ENCODE measurements at places on chromosomes 6 and 20. TPM values are rescaled to one million over a fixed set of nuclear protein-coding genes. Genes with fewer than 3 reads are reported as not detected.
A peak's percentile ranks its signal among the peaks of the same experiment; 100 is the strongest.

- no peak for DNase-seq
Observed at GRCh38 chr6:16555550-16555949, 205.7 kb downstream of the ATXN1 start.

DNA sequence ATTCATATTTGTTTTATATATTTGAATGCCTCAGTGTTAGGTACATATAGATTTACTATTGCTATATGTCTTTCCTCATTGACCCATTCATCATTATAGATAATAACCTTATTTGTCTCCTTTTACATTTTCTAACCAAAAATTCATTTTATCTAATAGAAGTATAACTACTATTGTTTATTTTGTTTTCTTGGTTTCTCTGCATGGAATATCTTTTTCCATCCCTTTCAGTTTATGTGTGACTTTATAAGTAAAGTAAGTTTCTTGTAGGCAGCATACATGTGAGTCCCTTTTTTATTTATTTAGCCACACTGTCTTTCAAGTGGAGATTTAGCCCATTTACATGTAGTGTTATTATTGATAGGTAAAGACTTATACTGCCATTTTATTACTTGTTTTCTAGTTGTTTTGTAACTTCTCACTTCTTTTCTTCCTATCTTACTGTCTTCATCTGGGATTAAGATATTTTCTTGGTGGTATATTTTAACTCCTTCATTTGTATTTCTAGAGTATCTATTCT lies 572.0 kb upstream of the MAN1A1 start:
- DNase-seq, result no peak

LRFN2 gene
- not detected for total RNA-seq

- DNase-seq, result no peak
Observed at GRCh38 chr6:157754351-157754750, 68.7 kb upstream of the SNX9 start.

DNA sequence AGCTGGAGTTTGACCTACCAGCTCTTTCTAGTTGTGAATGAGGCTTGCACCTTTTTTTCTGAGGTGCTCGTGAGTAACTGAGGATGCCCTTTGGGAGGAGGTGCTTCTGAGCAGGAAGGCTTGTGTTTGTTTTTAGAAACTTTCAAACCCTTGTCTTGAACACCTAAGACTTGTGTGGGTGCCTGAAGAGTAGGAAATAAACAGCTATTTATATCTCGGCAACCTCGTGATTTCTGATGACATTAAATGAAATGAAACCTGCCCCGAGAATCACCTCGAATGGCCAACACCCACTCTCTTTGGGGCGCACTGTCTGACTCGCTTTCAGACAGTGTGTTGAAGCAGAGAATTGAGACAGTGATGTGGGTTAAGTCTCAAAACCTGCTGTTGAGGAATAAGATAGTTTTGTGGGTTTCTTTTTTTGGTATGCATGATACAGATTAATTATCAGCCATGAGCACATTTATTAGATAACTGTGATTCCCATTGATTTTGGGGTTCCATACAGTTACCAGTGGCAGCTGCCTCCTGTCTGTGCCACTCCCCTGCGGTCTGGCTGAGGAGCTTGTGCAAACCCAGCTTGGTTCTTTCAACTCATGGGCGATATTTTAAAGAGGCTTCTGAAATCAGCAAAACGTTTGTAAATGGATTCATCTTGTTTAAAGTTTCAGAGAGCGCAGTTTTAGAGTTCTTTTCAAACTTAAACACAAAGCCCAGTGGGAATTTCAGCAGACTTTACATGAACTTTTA lies 8.4 kb downstream of the IRF4 start:
- DNase-seq, result no peak

NUP43 gene
- 32.1 TPM for total RNA-seq

ZBTB12 gene
- 4.9 TPM for total RNA-seq

GRCh38 chr20:24658920-24659660 lies 189.7 kb downstream of the SYNDIG1 start:
- DNase-seq, result no peak

CST2 gene
- 0.75 TPM for total RNA-seq

FAM83C gene
- total RNA-seq, result not detected

DNA sequence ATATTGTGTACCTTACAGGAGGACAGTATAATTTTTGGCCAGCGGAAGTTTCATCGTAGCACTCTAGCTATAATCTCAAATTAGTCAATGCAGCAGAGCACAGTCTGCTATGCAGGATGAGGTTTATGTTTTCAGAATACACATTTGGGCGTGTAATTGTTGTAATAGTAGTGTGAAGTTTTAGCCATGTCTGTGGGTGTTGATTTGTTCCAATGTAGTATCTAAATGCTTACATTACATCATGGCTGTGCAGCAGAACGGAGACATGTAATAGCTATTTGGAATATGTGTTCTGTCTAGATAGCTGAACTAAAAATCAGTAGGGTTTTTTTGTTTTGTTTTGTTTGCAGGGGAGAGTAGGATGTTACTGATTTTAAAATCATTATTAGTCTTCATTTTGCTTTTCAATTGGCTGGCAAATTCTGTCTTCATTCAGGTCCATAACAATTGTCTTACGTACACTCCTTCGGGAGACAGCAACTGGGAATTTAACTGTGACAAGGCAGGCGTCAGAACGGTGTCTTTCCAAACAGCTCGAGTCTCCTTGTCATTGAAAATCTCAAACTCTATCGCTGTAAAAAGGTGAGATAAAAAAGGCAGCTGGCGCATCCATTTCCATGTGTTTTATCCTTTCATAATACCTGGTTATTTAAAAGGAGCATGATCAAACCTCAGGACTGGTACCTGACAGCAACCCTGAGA lies 65.1 kb upstream of the CDH4 start:
- no peak for DNase-seq

TULP1 gene
- total RNA-seq, result not detected

- DNase-seq, result no peak
Observed at GRCh38 chr6:90186637-90187371, 109.8 kb downstream of the BACH2 start.

POU5F1 gene
- 0.45 TPM for total RNA-seq

DNA sequence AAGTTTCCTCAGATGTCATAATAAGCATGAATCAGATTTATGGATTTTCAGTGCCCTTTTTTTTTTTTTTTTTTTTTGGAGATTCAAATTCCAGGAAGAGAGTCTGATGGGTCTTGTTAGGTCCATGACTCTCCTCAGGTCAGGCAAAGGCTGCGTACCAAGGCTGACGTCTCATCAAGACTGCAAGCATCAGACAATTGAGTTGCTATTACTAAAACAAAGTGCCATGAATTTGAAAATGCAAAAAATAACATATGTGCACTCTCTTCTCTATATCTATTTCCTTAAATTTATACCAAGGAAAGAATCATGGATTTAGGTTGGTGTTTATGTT lies 134.7 kb downstream of the FAM83B start:
- DNase-seq, result no peak

- no peak for DNase-seq
Observed at GRCh38 chr6:75344455-75344854, 59.9 kb upstream of the TMEM30A start.

ALDH8A1 gene
- total RNA-seq, result 4.1 TPM

GRCh38 chr6:140071601-140072062 lies 697.2 kb upstream of the CITED2 start:
- DNase-seq, result no peak

DNA sequence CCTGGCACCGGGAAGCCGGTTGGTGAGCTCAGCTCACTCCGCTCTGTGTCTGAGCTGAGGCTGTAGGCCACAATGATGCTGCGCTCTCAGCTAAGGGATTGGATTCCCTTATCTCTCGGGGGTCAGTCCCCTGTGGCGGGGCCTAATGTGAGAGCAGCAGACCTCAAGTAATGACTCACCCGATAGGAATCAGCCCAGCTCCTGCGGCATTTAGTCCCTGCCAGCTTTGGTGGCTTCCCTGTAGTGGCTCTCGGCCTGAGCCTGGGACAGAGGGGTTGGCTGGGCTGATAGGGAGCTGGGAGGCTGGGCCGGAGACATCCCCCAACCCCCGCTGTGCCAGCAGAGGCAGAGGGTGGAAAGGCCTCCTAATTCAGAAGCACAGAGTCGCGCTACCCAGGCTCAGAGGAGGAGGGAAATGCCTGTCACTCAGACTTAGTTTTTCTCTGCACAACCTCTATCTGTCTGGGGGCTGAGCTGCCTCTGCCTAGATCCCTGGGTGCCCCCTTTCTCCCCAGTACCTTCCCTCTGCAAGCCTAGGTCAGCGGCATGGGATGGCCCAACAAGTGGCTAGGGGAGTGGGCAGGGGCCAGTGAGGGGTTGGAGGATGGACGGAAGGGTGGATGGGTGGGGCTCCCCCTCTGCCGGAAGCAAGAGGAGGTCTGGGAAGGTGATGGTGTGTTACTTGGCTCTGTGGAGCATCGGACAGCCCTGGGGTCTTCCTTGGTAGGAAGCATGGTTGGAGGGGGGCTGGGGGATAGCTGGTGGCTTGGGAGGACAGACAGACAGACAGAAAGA lies 92.2 kb downstream of the CDH22 start:
- DNase-seq, result peak; percentile 76

UBD gene
- total RNA-seq, result 0.32 TPM

DNA sequence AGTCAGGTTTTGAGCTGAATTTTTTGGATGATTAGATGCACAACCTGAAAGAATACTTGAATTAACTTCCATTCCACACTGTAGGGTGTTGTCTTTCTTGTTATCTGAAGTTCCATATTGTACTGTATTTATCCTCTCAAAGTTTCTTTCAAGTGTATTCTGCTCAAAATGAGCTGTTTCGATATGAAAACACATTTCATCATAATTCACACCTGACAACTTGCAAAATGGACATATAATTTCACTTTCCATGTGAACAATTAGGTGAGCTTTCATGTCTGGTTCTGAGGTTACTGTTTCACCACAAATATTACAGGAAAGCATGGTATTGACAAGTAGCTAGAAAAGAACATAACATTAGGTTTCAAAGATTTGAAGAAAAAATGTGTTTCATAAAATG lies 1.7 kb downstream of the ZUP1 start:
- DNase-seq, result no peak

DNA sequence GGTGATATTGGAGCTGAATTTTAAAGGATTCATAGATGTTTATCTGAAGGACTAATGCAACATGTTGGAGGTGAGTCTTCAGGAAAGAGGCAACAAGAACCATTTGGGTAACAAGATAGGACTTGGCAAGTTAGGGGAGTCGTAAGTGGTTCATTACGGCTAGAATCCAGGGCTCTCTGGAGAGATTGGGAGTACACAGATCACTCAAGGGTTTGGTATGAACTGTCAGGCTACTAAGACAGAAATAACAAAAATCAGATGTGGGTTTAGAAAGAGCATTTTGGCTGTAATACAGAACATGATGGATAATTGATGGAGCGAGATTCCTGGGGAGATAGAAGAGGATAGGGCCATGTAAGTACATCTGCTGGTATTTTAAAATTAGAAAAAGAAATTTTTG lies 86.3 kb upstream of the ESR1 start:
- no peak for DNase-seq

SLC17A3 gene
- not detected for total RNA-seq

LINC00237 gene
- not detected for total RNA-seq

GRCh38 chr20:53611449-53611894 lies 17.8 kb upstream of the ZNF217 start:
- DNase-seq, result peak; percentile 62

- DNase-seq, result no peak
Observed at GRCh38 chr6:106637051-106637716, 7.8 kb downstream of the QRSL1 start.

GRCh38 chr6:134446218-134446848 lies 128.4 kb upstream of the SGK1 start:
- DNase-seq, result no peak

DNA sequence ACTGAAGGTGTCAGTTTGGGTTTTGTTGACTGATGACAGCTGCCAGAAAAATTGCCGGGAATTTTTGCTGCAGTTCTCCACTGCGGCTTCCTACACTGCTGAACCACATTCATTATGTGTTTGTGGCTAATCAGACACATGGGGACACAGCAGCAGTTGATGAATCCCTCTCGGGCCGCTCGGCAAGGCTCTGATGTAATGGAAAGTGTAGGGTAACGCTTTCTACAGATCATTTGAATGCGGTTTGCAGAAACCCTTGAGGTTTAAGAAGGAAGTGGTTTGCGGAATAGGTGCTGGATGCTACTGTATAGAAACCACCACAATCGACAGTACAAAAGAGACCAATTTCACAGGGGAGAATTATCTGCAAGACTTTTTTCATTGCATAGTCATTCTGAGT lies 138.7 kb upstream of the SASH1 start:
- no peak for DNase-seq

DNA sequence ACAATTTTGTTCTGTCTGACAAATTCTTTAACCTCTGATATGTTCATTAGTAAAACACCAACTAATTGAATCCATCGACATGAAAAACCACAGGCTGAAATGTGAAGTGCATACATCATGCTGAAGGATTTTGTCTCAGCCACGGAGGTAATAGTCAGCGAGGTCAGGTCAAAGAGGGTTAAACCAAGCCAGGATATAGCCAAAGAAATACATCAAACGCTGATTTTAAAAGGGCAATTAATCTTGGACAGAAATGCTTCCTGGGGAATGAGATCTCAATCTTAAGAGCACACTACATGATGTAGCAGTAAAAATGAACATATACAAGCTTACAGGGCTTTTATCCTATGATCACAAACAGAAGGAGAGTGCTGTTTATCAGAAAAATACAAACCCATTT lies 106.7 kb downstream of the PRDM1 start:
- no peak for DNase-seq

DNA sequence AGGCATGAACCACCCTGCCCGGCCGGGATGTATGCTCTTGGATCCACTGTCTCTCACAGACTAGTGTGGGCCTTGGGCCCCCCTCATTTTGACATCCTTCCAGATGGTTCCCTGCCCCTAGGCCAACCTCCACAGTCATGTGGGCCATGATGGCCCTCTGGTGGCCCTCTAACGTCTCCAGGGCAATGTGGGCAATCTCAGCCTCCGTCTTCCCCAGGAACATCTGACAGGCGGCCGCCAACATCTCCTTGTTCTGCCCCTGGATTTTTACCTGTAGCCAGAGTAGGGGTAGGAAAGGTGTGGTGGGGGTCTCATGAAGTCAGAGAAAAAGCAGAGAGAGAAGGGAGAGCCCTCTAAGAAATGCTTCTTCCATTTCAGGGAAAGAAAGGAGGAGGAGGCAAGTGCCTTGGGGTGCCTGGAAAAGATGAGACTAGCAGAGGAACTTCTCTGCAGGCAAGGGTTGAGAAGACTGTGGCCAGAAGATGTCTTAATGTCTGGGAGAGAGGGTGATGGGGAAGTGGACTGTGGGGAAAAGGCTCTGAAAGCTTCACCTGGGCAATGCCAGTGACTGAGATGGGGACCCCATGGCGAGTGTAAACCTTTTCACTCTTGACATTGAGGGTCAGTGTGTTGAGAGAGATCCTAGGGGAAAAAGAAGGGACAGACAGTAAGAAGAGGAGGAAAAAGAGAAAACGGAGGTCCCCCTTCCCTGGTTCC lies 1.3 kb downstream of the FLOT1 start:
- DNase-seq, result no peak

MYCT1 gene
- 11.9 TPM for total RNA-seq

DUSP15 gene
- 2.4 TPM for total RNA-seq

- no peak for DNase-seq
Observed at GRCh38 chr20:32977281-32978008, 26.8 kb downstream of the SUN5 start.
